ENCODE measurements at places on chromosomes 16 and 17.

DNA sequence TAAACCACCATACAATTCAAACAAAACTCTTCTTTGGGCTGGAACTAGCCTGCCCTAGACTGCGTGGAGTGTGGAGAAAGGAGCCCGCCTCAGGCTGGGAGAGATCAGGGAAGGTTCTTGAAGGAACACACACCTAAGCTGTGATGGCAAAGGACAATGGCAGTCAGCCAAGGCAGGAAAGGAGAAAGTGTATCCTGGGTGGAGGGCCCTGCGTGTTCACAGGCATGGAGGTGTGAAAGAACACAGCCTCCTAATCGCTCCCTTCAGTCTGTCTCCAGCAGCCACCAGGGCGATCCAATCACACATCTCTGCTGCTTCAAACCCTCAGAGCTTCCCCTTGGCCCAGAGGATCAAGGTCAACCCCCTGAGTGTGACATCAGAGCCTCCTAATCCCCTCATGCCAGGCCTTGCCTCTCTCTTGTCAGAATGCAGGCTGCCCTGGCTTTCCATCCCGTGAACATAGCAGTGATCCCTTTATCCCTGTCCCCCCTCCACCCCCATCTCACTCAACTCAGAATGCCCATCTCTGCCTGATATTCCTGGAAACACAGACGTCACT is 173.0 kb downstream of the KATNIP start:
- no peak for DNase-seq

DNA sequence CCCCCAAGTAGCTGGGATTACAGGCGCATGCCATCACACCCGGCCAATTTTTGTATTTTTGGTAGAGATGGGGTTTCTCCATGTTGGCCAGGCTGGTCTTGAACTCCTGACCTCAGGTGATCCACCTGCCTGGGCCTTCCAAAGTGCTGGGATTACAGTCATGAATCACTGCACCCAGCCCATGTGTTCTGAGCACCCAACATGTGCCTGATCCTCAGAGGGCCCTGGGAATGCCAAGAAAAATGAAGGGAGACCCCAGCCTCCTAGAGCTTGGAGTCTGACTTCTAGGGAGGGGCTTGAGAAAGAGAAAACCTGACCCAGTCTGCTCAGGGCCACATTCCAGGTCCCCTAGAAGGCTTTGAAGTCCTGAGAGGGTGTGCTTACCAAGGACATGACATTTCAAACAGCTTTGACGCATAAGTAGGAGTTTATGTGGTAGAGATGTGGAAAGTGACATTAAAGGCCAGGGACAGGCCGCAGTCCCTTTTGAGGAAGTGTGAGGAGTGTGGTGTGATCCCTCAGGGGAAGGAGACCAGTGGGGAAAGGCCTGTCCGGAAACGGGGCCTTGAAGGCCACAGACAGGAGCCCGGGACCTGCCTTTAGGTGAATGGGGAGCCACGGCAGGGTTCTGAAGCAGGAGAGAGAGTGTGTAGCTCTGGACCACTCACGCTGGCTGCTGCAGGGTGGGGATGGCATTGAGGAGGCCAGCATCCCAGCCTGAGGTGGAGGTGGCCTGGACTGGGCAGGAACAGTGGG is 1.1 kb upstream of the CCL22 start:
- DNase-seq, result no peak

GRCh38 chr16:57807968-57808528 is 5.8 kb upstream of the KIFC3 start:
- DNase-seq, result peak; percentile 61

DNA sequence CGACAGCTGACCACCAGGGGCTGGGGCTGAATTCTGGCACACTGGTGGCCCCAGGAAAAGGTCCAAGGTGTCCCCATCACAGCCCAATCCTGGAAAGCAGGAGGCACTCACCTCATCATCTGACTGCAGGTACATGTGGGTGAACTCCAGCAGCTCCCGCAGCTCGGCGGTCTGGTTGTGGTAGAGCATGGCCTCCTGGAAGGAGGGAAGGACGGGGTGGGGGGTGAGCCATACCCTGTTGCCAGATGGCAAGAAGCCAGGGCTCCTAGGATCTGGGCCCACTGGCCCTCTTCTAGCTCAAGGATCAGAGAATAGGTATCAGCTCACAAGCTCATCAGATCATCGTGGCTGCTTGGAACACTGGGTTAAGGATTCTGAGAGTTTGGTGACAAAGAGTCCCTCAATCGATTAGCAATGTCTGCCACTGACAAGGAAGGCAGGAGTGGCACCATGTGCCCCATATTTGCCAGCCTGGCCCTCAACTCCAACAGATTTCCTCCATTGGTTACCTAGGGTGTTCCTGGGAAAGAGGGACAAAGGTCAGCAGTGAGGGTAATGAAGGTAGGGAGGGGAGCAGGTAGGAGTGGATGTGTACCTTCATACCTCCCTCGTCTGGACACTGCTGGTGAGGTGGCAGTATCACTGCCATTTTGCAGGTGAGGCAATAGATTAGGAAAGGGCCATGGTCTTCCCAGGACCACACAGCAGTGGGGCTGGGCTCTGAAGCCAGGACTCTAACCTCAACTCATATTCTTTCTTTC is 4.9 kb downstream of the P3H4 start:
- no peak for DNase-seq

DNA sequence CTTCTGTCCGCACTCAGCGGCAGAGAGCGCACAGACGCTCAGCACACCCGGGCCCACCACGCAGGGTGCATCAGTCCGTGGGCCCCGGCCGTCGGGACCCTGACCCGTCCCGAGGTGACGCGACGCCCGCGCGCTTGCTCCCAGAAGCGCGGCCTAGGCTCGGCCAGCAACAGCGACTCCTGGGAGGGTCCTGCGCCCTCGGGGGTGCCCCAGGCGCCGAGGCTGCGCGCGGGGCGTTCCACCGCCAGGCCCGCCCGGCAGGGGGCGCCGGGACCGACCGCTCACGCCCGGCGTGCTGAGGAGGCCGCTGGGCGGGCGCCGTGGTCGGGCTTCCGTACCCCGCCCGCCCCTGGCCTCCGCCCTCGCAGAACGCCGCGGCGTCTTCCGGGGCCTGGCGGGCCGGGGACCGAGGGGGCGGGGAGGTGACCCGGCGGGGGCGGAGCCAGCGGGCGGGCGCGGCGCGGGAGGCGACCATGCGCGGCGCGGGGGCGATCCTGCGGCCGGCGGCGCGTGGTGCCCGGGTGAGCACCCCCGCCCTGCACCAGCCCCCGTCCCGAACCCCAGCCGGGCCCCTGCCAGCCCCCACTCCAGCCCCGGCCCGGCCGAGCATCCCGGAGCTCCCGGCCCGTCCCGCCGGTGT is at the start of gene CISD3:
TSS of gene CISD3 (plus strand) at position 456 of the 640 bp plus-strand sequence. CDS start at position 474, 18 bp downstream.
- peak; percentile 61 for DNase-seq

DNA sequence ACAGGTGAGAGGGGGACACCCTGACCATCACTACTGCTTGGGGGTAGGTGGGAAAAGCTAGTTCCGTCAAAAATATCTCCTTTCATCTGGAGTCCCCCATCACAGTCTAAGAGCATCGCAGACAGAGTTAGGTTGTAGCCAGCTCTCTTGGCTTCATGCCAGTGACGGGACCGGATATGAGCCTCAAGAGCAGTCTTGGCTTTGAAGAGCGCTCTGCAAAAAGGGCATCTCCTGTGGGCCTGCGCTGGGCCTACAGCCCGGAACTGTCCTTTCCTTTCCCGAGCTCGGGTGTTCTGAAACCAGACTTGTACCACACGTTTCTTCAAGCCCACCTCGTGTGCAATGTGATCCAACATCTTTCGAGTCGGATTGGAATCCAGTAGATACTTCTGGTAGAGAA is 253.6 kb downstream of the ZFHX3 start:
- no peak for DNase-seq

DNA sequence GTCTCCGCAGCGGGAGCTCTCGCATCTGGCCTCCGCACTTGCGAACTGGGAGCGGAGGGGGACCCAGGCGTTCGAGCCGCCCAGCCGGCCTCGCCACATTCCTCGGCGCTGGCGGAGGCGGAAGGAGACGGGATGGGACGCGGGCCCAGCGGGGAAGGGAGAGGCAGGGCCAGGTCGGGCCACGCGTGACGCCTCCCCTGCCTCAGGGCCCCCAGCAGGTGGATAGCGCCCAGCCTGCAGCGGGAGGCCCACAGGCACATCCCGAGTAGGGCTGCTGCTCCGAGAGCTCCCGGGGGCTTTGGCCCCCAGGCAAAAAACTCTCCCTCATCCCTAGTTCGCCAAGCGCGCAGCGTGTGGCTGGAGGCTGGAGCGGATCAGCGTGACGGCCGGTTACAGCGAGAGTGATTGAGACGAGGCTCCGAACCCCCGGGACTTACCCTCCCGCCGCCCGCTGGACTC is 800 bp downstream of the PLEKHH3 start:
- DNase-seq, result no peak

- DNase-seq, result no peak
Observed at GRCh38 chr16:49353680-49354079, 19.9 kb upstream of the C16orf78 start.

DNA sequence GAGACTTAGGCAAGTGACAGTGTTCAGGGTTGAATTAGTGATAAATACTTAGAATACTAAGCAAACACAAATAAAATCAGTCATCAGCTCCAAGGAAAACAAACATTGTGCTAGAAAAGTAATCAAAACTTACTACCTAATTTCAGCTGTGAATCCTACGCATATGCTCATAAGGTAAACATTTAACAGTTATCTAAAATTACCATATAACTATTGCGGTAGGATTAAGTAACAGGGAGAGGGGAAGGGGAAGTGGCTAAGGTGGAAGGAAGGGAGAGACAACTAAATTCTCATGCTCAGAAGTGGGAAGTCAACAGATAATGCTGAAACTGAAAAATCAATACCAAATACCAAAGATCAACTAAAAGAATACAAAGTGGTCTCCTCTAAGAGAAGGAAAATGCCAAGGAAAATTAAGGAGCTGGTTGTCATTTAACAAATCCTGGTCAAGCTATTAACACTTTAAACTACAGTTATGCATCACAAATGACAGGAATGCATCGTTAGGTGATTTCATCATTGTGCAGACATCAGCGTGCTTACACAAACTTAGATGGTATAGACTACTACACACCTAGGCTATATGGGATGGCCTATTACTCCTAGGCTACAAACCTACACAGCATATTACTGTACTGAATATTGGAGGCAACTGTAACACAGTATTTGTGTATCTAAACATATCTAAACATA is 20.0 kb downstream of the USP32 start:
- no peak for DNase-seq

- DNase-seq, result no peak
Observed at GRCh38 chr17:59627770-59628171, 8.1 kb downstream of the CLTC start.

- no peak for DNase-seq
Observed at GRCh38 chr16:11245988-11246387, 10.0 kb downstream of the SOCS1 start.

DNA sequence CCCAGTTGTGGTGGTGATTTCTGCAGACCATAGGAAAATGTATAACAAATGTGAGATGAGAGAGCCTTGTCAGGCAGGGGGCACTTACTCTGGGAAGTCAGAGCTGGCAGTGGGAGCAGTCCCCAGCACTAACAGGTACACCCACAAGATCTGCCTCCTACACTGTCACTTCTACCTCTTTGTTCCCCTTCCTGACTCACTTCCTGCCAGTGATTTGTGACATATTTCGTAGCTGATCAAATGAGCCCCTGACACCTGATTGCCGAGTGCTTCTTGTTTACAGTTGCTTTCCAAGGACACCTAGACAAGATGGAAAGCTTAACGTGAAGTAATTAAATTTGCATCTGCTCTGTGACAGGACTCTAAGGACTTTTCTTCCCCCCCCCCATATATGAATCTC is 40.5 kb downstream of the FTO start:
- no peak for DNase-seq

GRCh38 chr16:89510526-89510925 is 2.3 kb downstream of the SPG7 start:
- DNase-seq, result no peak

GRCh38 chr16:15443753-15444152 is 9.4 kb downstream of the BMERB1 start:
- no peak for DNase-seq

DNA sequence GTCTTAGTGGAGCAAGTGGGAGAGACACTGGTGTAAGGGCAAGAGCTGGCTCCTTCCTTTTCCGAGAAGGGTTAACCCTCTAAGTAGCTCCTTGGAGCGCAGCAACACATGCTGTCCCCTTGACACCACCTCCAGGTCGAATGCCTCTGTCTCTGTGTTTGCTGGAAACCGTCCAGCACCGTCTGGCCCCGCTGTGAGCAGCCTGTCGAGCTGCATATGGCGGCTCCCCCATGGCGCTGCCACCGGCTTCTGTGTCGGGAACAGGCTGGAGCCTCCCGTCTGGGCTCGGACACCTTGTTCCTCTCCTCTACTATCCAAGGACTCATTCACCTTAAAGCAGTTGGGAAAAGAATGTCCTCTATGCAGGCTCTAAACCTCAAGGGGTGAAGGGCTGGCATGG is 28.9 kb upstream of the WSCD1 start:
- DNase-seq, result no peak

DNA sequence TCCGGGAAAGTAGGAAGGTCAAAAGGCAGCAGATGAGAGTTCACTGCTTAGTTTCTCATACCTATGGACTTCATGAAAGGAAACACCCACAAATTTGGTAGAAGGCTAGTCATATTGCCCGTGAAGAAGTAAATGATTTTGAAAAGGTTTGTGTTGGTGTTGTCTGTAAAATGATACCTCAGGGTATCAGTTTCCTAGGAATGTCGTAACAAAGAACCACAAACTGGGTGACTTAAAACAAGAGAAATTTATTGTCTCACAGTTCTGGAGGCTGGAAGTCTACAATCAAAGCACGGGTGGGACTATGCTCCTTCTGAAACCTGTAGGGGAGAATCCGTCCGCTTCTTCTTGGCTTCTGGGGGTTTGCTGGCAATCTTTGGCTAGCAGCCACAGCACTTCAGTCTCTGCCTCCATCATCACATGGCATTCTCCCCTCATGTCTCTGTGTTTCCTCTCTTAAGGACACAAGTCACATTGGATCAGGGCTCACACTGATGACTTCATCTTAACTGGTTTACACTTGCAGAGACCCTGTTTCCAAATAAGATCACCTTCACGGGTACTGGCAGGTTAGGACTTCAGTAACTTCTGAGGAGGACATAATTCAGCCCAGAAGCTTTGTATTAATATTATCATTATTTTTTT is 2.0 kb upstream of the NAE1 start:
- DNase-seq, result no peak

DNA sequence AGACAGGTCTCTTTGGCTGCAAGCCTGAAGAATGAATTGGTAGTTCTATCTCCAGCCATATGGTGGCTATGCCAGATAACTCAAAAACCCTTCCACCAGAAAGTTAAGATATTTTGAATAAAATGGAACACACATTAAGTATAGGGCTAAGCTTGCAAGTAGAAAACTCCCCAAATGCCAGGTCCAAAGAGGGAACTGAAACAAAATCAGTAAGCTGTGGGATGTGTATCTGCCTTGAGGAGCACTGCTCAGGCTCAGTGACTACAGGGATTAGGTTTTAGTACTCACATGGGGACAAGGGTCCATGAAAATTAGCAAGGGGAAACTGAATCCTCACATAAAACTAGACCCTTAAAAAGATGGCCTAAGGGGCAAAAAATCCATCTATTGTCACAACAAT is 115.7 kb upstream of the PMFBP1 start:
- DNase-seq, result no peak

- no peak for DNase-seq
Observed at GRCh38 chr16:65068151-65068740, 53.6 kb downstream of the CDH11 start.

- DNase-seq, result no peak
Observed at GRCh38 chr17:72520665-72521303, 400.0 kb downstream of the SOX9 start.

All from COLO829 (cell line).